Glutamatergic neuron (in vitro differentiated cells): ENCODE measurements at places on chromosomes 7 and 10.

DNA sequence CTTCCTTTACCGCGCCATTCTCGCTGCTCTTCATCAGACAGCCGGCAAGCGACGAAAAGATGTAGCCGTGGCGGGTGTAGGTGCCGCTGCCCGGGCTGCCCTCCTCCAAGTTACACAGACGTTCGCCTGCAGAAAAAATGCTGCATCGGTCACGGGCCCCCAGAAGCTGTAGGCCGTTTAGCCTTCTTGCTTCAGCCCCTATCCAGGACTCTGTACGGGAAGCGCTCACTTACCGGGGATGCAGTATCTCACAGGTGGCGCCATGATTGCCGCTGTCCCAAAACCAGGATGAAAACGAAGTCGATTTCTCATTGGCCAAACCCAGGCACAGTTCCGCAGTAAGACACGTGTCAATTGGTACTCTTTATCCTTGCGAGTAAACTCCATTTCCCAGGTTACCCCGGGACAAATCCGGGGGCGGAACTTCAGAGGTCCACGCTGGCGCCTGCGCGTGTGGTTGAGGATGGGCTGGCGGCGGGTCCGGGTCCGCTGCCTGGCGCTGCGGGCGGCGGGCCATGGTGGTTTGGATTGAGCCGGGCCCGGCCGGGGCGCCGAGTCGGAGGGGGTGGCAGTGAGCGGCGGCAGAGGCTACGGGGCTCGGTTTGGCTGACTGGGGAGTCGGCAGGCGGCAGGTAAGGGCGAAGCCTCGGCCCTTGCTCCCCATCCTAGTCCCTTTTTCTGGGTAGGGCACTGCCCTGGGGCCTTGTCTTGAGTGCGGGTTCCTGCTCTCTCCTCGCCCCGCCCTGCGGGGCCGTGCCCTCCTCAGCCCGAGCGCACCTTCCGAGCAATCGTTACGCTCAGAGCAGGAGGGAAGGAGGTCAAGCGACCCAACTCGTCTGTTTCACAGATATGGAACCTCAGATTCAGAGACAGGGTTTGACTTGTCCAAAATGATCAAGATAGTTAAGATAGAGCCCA, at the start of the genes EXOSC1 and ZDHHC16:
Gene EXOSC1, minus strand, starts transcription at position 285 of the 918 bp plus-strand sequence. Its CDS starts 21 bp downstream, at position 264.
Gene ZDHHC16, plus strand, starts transcription at position 454 of the 918 bp plus-strand sequence. CDS start 5,501 bp downstream, outside the sequence.
- DNase-seq, result peak; percentile 92

GRCh38 chr10:34761453-34761852, 53.6 kb downstream of the PARD3 start:
- DNase-seq, result no peak

DNA sequence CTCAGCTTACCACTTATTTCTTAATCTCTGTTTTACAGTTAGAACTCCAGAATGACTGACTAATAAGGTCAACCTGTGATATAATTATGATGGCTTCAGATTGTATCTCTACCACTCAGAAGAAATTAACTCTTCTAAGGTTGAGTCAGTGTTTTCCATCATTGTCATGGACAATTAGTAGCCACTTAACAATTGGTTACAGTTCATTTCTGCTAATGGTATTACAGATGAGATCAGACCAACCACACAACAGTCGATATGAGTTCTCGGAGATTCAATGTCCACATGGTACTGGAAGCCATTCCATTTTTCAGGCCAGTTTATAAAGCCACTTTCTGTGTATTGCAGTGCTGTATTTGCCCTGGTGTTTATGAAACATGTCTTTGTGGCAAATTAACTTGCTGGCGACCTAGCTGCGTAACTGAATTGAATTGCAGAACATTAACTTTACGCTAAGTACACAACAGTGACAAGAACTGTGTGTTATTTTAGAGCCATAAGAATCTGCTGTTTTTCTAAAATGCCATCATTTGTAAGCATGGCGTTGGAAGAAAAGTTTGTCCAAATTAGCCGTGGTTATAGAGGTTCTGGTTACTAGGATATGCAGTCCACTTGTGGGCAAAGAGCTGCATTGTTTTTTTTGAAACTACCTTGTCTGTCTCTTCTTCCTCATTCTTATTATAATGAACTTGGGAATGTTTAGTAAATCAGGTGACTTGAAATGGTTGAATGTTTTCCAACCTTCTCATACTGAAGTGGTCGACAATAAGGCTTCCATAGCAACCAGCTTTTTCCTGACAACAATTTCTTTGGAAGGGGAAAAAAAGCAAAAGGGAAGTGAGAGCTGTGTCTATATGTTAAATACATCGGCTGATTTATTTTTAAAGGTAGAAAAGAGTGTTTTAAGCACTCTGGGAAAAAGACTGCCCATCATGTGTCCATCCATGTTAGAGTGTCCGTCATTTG, 76.4 kb downstream of the CELF2 start:
- DNase-seq, result no peak

- no peak for DNase-seq
Measured at GRCh38 chr10:119221666-119222065, 14.3 kb downstream of the GRK5 start.

- DNase-seq, result peak; percentile 94
Measured at GRCh38 chr7:1664711-1665548, 5.1 kb upstream of the ELFN1 start.

- DNase-seq, result peak; percentile 86
Measured at GRCh38 chr10:28628184-28628893, 49.0 kb upstream of the BAMBI start.

GRCh38 chr7:5439572-5440496, 16.2 kb upstream of the TNRC18 start:
- no peak for DNase-seq

GRCh38 chr7:15681631-15682030, 4.9 kb downstream of the MEOX2 start:
- DNase-seq, result no peak

DNA sequence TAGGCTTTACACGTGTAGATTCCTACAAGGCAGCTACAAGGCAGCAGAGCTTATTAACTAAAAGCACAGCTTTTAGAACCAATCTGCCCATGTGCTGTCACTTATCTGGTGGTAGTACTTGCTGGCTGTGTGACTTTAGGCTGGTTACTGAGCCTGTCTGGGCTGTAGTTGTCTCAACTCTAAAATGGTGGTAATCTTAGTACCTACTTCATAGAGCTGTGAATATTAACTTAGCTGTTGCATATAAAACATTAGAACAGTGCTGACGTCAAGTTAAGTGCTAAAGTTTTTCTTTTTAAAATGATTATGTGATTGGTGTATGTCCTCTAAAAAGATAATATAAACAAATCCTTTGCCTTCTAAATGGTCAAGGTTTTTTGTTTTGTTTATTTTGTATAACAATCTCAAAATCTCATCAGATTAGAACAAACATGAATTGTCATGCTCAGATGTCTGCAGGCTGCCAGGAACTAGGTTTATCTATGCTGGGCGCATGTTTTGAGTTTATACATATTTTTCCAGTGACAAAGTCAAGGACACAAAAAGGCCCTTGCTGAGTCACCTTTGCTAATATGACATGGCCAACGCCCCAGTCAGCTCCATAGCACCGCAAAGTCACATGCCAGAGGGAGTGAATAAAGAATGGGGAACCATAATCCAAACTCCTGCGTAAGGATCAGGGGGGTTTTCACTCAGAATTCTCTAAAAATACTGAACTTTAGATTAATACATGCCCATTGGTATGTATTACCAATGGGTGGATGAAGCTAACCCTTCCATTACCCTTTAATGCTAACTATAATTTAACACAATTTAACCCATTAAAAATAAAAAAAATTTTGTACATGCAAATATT, 39.8 kb upstream of the ARL4A start:
- no peak for DNase-seq

GRCh38 chr10:75019370-75019769, 92.1 kb upstream of the SAMD8 start:
- DNase-seq, result no peak

GRCh38 chr7:84532196-84532595, 337.6 kb upstream of the SEMA3A start:
- DNase-seq, result no peak

DNA sequence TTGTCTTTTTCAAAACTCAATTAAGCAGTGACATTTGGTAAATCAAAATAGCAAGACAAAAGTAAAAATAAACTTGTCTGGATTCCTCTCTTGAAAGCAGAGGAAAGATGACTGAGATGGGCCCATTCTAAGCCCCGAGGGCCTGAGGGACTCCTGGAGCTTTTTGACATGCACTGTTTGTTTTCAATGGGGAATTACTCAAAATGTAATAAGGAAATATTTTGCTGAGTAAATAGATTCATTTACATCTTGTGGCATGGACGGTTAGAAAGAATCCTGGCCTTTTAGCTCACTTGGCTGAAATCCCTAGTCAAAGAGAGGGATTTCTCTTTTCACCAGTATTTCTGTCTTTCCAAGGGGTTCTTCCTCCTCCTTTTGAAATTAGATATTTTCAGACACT, 108.0 kb downstream of the MKX start:
- DNase-seq, result no peak

DNA sequence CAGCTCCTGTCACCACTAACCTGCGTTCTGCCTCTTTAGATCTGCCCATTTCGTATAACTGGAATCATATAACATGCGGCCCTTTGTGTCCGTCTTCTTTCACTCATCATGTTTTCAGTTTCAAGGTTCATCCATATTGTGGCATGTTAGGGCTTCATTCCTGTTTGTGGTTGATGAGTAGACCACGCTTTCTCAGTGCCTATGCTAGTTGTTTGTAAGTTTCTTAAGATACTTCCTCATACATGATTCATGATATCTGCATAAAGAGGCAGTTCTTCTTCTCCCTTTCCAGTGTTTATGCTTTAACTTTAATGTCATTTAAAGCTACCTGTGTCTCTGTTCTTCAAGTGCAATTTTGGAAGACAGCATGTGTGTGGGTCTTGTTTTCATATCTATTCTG, 79.5 kb upstream of the FAM20C start:
- DNase-seq, result no peak

- no peak for DNase-seq
Measured at GRCh38 chr10:105284476-105285215, 643.6 kb downstream of the SORCS3 start.

GRCh38 chr7:70356787-70357328, 758.6 kb downstream of the AUTS2 start:
- no peak for DNase-seq

- DNase-seq, result no peak
Measured at GRCh38 chr10:64196638-64197315, 675.6 kb downstream of the REEP3 start.

DNA sequence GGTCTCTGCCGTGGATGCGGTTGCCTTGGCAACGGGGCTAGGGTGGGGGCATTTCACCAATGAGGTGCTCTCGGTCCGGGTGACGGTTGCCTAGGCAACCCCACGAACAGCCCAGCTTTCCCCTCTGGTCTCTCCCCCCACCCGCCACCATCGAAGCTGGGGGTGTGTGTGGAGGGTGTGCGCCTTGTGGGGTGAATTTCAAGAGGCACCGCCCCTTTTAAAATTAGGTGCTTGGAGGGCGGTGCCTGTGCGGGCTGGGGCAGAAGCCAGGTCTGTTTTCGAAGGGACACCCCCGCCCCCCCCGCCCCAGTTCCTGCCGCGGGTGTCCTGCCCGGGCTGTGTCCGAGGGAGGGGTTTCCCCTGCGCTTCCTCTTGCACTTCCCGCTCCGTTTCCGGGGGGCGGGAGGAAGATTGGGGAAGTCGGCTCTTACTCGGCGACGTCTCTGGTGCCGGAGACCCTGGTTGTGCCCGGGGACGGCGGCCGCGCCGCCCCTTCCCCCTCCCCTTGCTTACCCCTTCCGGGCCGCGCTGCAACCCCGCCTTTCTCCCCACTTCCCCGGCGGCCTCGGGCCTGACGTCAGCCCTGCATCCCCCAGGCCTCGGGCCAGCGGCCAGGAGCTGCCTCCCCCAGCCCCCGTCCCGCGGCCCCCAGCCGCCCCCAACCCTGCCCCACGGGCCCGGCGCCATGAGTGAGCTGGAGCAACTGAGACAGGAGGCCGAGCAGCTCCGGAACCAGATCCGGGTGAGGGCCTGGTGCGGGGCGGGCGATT, 2.2 kb downstream of the GNB2 start:
- peak; percentile 67 for DNase-seq

DNA sequence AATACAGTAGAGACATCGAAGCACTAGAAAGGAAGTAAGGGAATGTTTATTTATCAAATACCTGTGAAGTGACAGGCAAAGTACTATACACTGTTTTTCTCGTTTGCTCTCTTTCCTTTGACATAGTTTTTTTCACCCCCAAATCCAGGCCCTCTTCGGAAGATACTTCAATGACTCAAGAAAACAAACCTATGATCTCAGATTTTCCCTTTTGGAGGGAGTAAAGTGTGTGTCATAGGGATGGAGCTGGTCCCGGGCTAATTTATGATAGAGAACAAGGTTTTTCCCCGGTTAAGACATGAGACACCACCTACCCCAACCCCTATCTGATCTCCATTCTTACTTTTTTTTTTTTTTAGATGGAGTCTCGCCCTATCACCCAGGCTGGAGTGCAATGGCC, 61.7 kb downstream of the MAP3K8 start:
- no peak for DNase-seq

- DNase-seq, result no peak
Measured at GRCh38 chr10:130636313-130636930, 500.2 kb downstream of the GLRX3 start.
